T follicular helper cell (primary cell): ENCODE measurements at places on chromosomes 7 and 10.

DNA sequence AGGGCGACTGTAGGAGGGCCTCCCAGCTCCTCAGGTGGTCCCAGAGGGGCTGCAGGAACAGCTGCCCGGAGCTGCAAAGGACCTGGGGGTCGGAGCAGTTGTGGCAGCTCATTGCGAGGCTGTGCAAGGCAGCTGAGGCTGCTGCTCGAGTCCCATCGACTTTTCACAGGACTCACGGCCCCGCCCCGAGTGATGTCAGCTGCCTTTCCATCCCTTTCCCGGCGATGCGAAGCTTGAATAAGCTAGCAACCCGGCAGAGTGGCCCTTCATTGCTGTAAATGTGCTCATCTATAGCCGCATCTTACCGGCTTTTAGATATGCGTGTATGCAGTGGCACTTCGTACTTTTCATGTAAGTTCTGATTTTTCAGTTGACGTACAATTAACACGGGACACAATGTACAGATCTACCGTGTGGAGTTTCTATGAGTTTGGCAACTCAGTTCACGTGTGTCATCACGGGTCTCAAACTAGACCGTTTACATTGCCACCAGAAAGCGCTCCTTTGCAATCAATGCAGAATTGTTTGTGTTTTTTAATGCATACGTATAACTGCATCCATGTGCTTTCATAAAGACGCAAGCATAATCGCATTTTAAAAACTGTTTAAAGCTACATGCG lies at the start of gene CH25H:
CH25H (minus strand) TSS at position 137 of the 620 bp plus-strand sequence; CDS start at position 112, 25 bp downstream.
- peak; percentile 21 for DNase-seq

DNA sequence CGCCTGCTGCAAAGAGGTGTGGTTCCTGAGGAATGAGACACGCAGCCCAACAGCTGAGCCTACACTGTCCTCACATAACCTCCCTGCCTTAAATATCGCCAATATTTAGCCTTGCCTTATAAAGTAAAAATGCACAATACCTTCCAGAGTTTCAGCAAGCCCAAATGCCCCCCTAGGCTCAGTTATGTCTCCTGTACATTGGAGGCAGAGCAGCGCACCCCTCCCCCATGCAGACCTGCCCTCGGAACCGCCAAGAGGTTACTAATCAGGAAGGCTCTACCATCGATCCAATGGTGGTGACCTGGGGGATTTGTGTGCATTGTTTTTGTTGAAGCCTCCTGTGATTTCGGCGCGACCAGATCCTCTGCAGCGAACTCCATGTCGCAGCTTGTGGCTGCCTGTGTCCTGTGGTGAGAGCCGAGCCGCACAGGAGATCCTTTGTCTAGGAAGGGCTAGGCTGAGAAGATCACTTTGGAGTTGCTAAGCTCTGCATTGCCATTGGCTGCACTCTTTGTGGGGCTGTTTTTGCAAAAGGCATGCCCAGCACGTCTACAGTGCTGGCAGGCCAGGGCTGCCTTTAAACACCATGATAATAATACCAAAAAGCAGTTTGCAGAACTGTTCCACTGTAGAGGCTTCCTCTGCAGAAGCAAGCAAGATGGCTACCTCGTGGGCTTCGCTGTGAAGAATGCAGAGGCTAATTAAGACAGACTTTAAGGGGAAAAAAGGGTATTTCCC lies 40.1 kb downstream of the TET1 start:
- peak; percentile 12 for DNase-seq

DNA sequence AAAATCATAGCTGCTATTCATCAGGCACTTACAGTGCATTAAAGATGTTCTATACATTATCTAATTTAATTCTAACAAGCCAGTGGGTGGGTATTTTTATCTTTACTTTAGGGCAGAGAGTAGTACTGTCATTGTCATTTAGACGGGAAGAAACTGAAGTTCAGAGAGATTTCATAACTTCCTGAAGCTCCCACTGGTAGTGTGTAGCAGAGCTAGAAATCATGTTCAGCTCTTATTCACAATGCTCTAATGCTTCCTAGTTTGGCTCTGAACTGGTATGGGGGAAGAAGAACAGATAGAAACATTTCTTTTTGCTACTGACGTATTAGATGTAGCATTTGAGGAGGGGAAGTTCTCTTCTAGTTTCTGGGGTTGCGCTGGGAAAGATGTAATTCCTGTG lies 116.7 kb downstream of the CYP26A1 start:
- no peak for DNase-seq

DNA sequence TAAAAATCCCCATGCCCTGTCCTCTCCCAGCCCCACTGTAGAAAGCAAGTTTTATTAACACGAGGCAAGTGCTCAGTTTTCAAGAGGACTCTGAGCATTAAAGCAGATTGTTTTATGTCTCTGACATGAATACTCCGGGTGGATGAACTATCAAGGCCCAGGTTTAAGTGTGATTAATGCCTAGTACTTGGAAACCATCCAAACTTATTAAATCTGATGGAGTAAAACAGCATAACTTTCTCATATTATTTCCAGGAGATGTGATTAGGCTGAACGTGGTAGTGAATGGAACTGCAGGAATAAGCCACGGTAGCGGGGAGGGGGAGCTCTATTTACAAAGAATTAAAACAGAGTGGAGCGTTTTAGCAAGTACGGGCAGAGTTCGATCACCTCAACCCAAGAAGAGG lies 144.2 kb upstream of the RNF32 start:
- DNase-seq, result no peak

GRCh38 chr7:90764848-90765570 lies 168.9 kb downstream of the CDK14 start:
- no peak for DNase-seq

- DNase-seq, result no peak
These were observed 351.2 kb upstream of the AKR1E2 start for GRCh38 chr10:4474829-4475228.

GRCh38 chr10:24552346-24553016 lies 171.2 kb downstream of the ARHGAP21 start:
- DNase-seq, result no peak

GRCh38 chr7:2080060-2080387 lies 152.7 kb downstream of the MAD1L1 start:
- no peak for DNase-seq

GRCh38 chr10:48803801-48804584 lies 119.3 kb downstream of the WDFY4 start:
- no peak for DNase-seq

GRCh38 chr10:48236199-48236621 lies 38.3 kb downstream of the FRMPD2 start:
- no peak for DNase-seq

- DNase-seq, result no peak
These were observed 973 bp downstream of the ATAD1 start for GRCh38 chr10:87816898-87817608.

- no peak for DNase-seq
These were observed 102.7 kb upstream of the TNRC18 start for GRCh38 chr7:5526100-5526905.

- no peak for DNase-seq
These were observed 17.3 kb upstream of the INPP5A start for GRCh38 chr10:132520177-132520811.

- no peak for DNase-seq
These were observed 61.7 kb downstream of the NPS start for GRCh38 chr10:127610816-127611215.

GRCh38 chr10:110057456-110057855 lies 49.7 kb downstream of the ADD3 start:
- DNase-seq, result no peak

DNA sequence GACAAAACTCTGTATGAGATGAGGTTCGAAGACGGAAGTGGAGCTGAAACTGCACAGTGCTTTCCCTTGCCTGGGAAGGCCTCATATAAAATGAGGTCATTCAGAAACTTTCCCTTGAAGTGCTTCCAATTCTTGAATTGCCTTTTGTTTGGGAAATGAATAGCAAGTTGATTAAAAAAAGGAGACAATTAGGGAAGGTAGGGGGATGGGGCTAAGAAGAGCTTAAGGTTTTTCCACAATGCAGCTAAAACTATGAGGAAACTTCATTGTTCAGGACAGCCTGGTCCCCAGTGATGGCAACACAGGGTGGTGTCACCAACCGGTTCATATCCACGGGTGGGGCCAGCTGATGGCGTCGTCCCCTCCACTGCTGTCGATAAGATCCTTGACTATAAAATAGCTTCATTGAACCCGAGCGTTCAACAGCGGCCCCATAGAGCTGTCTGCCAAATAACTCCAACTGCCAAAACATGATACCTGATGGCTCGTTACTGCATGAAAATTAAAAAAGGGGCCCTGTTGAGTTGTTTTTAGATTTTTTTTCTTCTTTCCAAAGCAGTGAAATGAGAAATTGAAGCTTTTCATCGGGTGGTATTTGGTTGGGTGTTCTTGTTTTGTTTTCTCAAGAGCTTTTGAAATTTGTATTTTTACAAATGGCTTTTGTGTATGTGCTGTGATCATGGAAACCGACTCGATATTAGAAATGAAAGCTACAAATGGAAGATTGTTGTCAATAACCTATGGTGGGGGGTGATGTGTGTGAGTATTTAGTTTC lies 2.8 kb upstream of the CELF2 start:
- DNase-seq, result no peak
